ENCODE measurements at places on chromosomes 12 and 14. TPM values are rescaled to one million over a fixed set of nuclear protein-coding genes. Genes with fewer than 3 reads are reported as not detected.

DNA sequence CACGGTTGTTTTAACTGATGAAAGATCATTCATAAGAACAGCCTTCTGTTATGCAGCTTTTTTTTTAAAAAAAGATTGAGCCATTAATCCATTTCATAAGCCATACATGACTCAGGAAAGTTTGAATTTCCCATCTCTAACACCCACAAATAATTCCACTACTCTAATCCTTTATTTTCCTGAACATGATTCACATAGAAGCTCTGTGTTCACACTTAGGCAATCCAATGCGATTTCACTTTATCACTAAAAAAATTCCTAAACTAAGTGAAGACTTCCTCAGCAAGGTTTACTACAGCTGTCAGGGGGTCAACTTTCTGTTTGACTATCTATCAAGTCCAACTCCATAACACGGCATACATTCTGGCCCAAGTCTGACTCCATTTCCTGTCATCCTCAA, 25.9 kb downstream of the PKP2 start:
- no peak overlapping the region for H3K27ac ChIP-seq
- no peak overlapping the region for H3K4me3 ChIP-seq
- DNase-seq, result no peak
- no peaks in the 10 kb centered on the region for H3K4me1 ChIP-seq
- H3K36me3 ChIP-seq, result no peaks in the 10 kb centered on the region

DNA sequence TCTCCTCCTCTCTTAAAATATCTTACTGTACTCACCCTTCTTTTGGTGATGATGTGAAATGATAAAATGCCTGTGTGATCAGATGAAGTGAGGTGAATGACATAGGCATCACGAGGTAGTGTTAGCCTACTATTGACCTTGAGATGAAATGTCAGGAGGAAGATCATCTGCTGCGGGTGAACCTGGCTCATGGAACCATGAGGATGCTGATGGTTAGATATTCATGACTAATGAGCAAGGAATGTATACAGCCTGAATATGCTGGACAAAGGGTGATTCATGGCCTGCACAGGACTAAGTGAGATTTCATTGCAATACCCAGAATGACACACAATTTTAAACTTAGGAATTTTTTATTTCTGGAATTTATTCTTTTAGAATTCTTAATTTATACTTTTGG, 89.6 kb downstream of the DAAM1 start:
- no peak for DNase-seq
- no peak overlapping the region for H3K27ac ChIP-seq
- H3K4me1 ChIP-seq, result peaks cover 42% of the 10 kb centered on the region
- H3K4me3 ChIP-seq, result no peak overlapping the region
- H3K27me3 ChIP-seq, result no peaks in the 10 kb centered on the region
- H3K36me3 ChIP-seq, result no peaks in the 10 kb centered on the region

DNA sequence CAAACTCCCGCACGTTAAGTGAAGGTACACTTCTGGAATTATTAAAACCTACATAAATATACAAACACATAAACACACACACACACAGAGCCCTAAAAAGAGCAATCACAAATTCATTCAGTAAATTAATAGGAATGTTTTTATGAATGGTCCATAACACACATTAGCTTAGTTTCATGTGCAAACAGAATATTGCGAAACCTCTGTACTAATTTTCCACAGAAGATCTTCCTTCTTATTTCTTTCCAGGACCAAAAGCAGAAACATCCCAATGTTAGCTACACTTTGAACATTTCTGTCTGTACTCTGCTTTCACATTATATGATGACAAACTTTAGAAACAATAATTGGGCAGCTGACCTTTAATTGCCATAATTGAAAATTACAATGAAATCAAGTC, 101.6 kb downstream of the SOX5 start:
- no peaks in the 10 kb centered on the region for H3K27me3 ChIP-seq
- H3K36me3 ChIP-seq, result no peaks in the 10 kb centered on the region
- no peak overlapping the region for H3K4me3 ChIP-seq
- no peak for DNase-seq

GRCh38 chr12:59389968-59390576, 205.8 kb upstream of the SLC16A7 start:
- no peak overlapping the region for H3K27ac ChIP-seq
- H3K4me1 ChIP-seq, result no peaks in the 10 kb centered on the region
- no peak for DNase-seq
- H3K27me3 ChIP-seq, result no peaks in the 10 kb centered on the region
- H3K36me3 ChIP-seq, result no peaks in the 10 kb centered on the region
- H3K4me3 ChIP-seq, result no peak overlapping the region

Gene NAB2
- 34.4 TPM for total RNA-seq

Gene KRT6C
- total RNA-seq, result 257 TPM

DNA sequence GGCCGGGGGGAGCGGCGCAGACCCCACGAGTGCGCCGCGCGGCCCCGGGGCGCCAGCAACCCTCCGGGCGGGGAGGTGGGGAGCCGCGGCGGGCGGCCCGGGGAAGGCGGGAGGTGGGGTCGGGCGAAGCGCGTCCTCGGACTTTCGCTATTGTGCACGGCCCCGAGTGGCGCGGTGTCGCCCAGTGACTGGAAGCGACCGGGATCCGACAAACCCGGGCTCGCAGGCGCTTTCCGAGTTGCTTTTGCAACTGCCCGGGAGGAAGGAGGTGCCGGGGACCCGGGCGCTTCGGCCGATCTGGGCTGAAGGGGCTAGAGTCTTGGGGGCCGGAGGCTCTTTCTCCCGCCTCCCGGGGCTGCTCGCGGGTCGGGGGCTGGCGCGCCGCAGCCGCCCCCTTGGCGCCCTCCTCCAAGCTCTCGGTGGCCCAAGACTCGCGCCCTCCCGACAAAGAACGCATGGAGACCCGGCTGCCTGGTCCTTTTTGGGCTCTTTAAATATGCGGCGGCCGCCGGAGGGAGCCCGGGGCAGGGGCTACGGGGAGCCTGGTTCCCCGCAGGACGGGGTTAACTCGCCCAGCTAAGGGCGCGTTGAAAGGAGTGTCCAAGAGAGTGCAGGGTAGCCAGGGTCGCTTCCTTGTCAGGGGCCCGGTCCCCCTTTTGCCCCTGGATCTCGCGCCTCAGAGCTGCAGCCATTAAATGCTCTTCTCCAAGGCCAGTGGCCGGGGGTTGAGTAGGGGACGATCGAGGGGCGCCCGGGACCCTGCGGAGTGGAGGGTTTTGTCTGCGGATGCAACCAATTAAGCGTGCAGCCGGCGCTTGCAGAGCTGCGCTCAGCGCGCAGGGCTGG, 1.4 kb downstream of the HMGA2 start:
- no peaks in the 10 kb centered on the region for H3K36me3 ChIP-seq
- H3K4me3 ChIP-seq, result peak overlapping the region; percentile 53
- H3K4me1 ChIP-seq, result peaks cover 36% of the 10 kb centered on the region
- DNase-seq, result no peak
- peaks cover 11% of the 10 kb centered on the region for H3K27me3 ChIP-seq

DNA sequence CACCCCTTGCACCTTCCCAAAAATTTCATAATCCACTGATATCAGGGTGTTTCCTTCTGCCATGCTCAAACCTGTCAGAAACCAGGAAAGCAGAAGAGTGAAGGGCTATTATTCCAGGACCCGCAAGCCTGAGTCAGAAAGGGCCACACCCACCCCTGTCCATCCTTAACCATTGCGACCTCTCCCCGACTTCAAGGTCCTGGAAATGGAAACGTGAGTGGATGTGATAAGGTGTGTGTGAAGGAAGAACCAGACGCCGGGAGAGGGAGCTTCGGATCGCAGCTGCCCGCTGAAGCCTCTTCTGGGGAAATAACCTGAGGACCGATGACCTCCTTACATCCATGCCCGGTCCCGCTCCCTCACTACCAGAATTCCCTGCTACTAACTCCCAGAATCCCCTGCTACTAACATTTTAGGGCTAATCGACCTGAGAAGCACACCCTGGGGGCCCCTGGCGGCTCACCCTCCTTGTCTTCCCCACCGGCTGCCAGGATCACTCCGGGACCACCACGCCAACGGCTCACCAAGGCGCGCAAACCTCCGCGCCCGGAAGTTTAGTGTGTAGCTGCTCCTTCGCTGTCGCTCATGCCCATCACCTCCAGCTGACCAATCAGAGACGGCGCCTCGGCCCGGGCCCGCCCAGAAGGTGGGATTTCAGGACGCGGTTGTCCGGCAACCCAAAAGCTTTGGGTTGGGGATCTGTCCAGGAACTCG, at the start of gene ACYP1:
ACYP1 (minus strand) TSS at position 534 of the 714 bp plus-strand sequence; CDS start at position 63, 471 bp downstream.
- H3K4me1 ChIP-seq, result peaks cover 27% of the 10 kb centered on the region
- H3K27ac ChIP-seq, result peak within 1 kb of the TSS; percentile 21
- DNase-seq, result peak; percentile 95
- H3K27me3 ChIP-seq, result no peaks in the 10 kb centered on the region
- H3K4me3 ChIP-seq, result peak within 1 kb of the TSS; percentile 85

- H3K27ac ChIP-seq, result no peak overlapping the region
- H3K4me1 ChIP-seq, result peaks cover 10% of the 10 kb centered on the region
- no peak overlapping the region for H3K4me3 ChIP-seq
- H3K27me3 ChIP-seq, result no peaks in the 10 kb centered on the region
- no peaks in the 10 kb centered on the region for H3K36me3 ChIP-seq
These were observed 191.8 kb downstream of the C12orf75 start for GRCh38 chr12:105522166-105522825.

- H3K36me3 ChIP-seq, result no peaks in the 10 kb centered on the region
- no peaks in the 10 kb centered on the region for H3K27me3 ChIP-seq
- no peak overlapping the region for H3K27ac ChIP-seq
- peaks cover 20% of the 10 kb centered on the region for H3K4me1 ChIP-seq
- no peak for DNase-seq
These were observed 163.6 kb upstream of the PARP11 start for GRCh38 chr12:4036671-4037271.

- H3K36me3 ChIP-seq, result no peaks in the 10 kb centered on the region
- no peaks in the 10 kb centered on the region for H3K27me3 ChIP-seq
- H3K4me1 ChIP-seq, result no peaks in the 10 kb centered on the region
- no peak overlapping the region for H3K4me3 ChIP-seq
- H3K27ac ChIP-seq, result no peak overlapping the region
These were observed 259.6 kb upstream of the ATP2B1 start for GRCh38 chr12:89968151-89968700.

DNA sequence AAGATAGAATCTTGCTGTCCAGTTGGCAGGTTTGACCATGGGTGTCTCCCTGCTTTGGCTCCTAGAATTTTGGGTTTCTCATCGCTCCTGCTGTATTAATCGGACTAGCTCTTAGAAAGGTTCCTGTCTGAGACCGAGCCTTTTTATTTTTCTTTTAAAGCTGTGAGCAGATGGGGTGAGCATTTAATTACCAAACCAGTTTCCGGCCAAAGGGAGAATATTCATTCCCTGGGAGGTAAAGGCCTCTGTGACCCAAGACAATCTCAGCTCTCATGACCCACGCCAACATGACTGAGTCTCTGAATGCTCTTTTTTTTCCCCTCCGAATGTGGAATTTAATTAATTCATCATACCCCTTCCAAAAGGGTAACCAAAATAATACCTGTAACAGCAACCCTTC, 464.7 kb upstream of the TMEM132C start:
- no peaks in the 10 kb centered on the region for H3K27me3 ChIP-seq
- H3K4me1 ChIP-seq, result no peaks in the 10 kb centered on the region
- H3K27ac ChIP-seq, result no peak overlapping the region

- peaks cover 1% of the 10 kb centered on the region for H3K4me1 ChIP-seq
- DNase-seq, result no peak
- H3K27ac ChIP-seq, result no peak overlapping the region
- no peaks in the 10 kb centered on the region for H3K27me3 ChIP-seq
- H3K36me3 ChIP-seq, result peaks cover 11% of the 10 kb centered on the region
- H3K4me3 ChIP-seq, result no peak overlapping the region
These were observed 21.2 kb downstream of the DEGS2 start for GRCh38 chr14:100138082-100138787.

GRCh38 chr14:21846227-21846885, 172.7 kb upstream of the OR4E1 start:
- no peak for DNase-seq
- no peak overlapping the region for H3K27ac ChIP-seq
- H3K27me3 ChIP-seq, result no peaks in the 10 kb centered on the region
- H3K36me3 ChIP-seq, result no peaks in the 10 kb centered on the region
- no peaks in the 10 kb centered on the region for H3K4me1 ChIP-seq

Gene PROX2
- total RNA-seq, result not detected

DNA sequence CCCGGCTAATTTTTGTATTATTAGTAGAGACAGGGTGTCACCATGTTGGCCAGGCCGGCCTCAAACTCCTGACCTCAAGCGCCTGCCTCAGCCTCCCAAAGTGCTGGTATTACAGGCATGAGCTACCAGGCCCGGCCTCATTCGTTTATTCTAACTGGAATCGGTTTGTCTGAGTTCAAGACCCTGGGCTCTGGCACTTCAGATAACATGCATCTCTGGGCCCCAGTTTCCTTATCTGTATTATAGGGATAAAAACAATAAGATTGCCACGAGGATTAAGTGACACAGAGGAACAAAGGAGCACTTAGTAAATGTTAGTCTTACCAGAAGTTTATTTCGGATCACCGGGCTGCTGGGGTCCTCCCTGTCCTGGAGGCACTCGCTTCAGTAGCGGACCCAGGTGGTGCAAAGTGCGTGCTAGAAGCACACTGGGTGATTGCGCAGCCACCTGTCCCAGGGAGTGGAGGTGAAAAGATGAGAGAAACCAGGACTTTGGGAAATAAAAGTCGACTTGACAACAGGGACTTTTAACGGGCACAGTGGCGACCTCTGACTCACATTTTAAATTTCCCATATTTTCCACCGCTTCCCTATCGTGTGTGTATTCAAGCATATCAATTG, 37.5 kb downstream of the ACACB start:
- no peaks in the 10 kb centered on the region for H3K27me3 ChIP-seq
- H3K36me3 ChIP-seq, result no peaks in the 10 kb centered on the region
- peaks cover 52% of the 10 kb centered on the region for H3K4me1 ChIP-seq
- peak overlapping the region; percentile 91 for H3K27ac ChIP-seq
- H3K4me3 ChIP-seq, result peak overlapping the region; percentile 80
- no peak for DNase-seq

Gene TBPL2
- total RNA-seq, result not detected

DNA sequence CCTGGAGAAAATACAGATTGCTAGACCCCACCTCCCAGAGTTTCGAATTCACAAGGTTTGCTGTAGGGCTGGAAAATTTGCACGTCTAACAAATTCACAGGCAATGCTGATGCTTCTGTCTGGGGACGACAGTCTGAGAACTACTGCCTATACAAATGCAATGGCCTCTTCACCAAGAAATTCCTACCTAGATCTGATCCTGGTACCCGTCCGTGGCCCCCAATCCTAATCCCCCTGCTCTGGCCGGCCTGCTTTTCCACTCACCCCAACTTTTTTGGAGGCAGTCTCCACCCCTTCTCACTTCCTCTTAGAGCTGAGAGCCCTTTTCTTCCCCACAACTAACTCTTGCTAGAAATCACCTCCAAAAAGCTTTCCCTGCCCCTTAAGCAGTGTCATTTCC, 3.1 kb upstream of the SSH1 start:
- H3K36me3 ChIP-seq, result no peaks in the 10 kb centered on the region
- H3K4me3 ChIP-seq, result no peak overlapping the region
- H3K27ac ChIP-seq, result no peak overlapping the region
- no peak for DNase-seq
- peaks cover 26% of the 10 kb centered on the region for H3K4me1 ChIP-seq

- H3K4me1 ChIP-seq, result no peaks in the 10 kb centered on the region
- no peak overlapping the region for H3K4me3 ChIP-seq
- no peaks in the 10 kb centered on the region for H3K27me3 ChIP-seq
- no peak overlapping the region for H3K27ac ChIP-seq
- H3K36me3 ChIP-seq, result no peaks in the 10 kb centered on the region
These were observed 14.1 kb upstream of the NUMB start for GRCh38 chr14:73472185-73473114.

Gene SIX1
- total RNA-seq, result 3.7 TPM

GRCh38 chr12:8849876-8850275, 27.5 kb downstream of the A2ML1 start:
- no peaks in the 10 kb centered on the region for H3K36me3 ChIP-seq
- H3K4me3 ChIP-seq, result no peak overlapping the region
- H3K27me3 ChIP-seq, result no peaks in the 10 kb centered on the region
- DNase-seq, result no peak
- H3K4me1 ChIP-seq, result no peaks in the 10 kb centered on the region

GRCh38 chr12:122999986-123000420, 19.5 kb downstream of the ARL6IP4 start:
- H3K27me3 ChIP-seq, result no peaks in the 10 kb centered on the region
- H3K36me3 ChIP-seq, result peaks cover 36% of the 10 kb centered on the region

Gene NGB
- total RNA-seq, result 1.7 TPM

Gene TMX1
- total RNA-seq, result 17.4 TPM

All from vagina (tissue), 2 donors.